ENCODE measurements at places on chromosomes 2 and 18.

DNA sequence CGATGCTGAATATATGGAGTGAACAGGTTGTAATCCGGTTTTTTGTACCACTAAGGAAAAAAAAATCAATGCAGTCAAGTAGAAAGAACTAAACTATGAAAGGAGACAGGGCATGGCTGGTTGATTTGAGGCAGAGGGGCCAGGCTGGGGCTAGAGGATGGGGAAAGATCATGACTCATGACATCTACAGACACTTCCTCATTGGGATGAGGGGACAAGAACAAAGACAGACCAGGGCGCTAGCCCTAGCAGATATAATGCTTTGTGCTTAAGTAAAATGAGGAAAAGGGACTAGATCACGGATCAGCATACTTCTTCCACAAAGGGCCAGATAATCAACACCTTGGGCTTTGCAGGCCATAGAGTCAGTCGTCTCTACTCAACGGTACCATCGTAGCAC is 55.8 kb downstream of the ST6GAL2 start:
- DNase-seq, result no peak

DNA sequence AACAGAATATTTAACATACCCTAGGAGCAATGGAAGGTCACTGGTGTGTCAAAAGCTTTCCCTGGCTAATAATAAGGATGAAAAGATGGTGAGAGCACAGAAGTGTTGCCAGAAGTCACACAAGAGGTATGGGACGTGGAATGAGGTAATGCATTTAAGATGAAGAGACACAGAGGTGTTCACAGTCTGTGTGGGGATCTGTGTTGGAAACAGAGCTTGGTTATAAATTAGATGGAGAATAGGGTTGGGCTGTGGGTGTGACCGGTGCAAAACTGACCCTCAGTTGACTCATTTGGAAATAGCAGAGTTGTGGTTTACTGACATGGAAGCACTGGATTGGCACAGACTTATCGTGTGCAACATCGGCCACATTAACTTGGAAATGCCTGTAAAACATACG is 372.5 kb downstream of the SATB2 start:
- no peak for DNase-seq

DNA sequence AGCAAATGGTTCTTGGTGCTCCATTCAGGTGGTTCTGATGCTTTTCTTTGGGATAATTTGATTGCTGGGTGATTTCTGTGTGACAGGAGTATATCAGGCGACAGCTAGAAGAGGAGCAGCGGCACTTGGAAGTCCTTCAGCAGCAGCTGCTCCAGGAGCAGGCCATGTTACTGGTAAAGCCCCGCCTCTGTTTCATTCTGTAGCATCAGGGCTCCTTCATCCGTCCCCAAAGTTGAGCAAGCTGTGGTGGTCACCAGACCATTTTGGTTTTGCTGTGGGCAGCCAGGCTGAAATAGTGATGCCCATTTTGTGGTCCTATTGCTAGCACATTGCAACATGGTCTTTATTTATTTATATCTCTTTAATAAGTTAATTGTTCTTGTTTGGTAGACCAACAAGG is 132.8 kb upstream of the IL1R2 start:
- DNase-seq, result no peak

DNA sequence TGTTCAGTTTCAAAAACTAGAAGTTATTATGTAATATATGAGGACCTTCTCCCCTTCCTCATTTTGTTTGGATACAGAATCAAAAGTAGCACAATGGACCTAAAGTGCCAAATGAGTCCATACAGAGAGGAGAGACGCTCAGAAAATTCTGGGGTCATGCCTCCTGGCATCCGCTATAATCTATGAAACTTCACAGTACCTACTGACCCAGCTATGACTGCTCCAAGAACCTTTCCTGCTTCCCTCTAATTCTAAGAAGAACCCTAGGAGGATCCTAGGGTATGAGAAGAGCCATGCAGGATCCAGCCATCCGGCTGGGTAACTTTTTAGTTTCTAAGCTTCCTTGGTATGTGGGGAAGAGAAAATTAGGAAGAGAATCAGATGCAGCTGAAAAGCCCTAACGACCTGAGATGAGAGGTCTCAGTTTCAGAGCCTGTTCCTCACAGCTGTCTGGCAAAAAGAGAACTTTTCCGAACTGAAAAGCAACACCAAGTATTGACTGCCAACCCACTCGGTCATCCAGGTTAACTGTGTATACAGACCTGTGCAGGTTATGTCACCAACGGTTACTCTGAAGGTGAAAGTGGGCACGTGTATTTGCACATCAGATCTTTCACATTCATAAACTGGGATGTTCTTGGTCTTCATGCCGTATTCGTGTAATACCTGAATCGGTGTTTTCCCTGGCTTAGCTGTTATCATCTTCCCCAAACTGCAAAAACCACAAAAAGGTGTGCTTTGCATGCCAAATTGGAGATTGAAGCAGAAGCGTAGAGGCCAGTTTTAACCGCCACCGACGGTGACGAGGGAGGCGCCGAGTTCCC is 1.1 kb downstream of the PRKRA start:
- no peak for DNase-seq

DNA sequence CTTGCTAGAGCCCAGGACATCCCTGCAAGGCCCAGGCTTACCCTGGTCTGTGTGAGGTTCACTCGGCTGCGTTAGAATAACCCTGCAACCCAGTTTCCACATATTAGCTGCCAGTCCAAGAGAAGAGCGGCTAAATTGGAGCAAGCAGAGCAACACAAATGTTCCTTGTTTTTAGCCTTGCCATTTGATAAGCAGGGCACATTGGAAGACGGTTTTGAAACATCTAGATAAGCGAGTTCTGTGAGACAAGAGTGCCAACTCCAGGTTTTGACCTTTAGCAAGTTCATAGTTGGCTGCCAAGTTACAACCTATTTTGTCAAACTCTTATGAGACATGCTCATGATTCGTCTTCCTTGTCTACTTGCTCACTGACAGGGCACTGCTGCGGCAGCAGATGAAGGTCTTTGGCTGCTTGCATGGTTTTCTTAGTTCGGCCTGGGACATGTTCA is 23.5 kb downstream of the DPP4 start:
- no peak for DNase-seq

DNA sequence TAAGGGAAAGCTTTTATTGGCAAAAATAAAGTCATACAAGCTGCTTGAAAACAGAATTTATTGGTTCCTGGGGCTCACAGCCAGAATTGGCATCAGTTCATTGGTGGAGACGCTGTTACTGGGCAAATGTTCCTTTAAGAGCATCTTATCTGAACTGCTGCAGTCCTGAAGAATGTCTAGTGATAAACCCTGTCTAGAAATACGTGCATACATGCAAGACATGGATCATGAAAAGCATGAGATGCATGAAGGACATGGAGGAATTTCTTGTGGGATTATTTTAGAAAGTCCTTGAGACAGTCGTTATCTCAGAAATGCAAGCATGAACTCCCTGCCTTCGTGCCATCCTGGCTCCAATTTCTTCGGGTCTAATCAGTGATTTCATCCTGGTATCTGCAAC is 32.5 kb upstream of the FHOD3 start:
- DNase-seq, result no peak

- peak; percentile 95 for DNase-seq
Measured at GRCh38 chr2:128301501-128301966, 17.1 kb downstream of the HS6ST1 start.

- no peak for DNase-seq
Measured at GRCh38 chr2:135424849-135425248, 106.2 kb downstream of the ZRANB3 start.

DNA sequence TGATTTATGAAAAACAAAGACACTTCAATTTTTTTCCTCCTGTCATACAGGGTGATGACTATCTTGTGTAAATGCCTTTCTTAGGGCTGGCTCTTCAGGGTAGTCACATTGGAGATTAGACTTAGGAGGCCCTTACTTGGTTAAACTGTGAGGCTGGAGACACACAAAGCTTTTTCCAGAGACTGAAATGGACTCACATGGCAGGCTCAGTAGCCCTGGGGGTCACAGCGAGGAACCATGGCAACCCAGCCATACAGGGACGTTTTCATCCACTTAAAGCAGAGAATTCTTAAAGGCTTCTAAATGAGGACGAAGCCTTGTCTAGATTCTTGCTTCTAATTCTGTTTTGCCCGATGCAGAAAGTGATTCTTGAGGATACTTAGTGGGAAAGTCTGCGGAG is 57.3 kb upstream of the ZDBF2 start:
- no peak for DNase-seq

GRCh38 chr2:101152272-101153076 is 1.3 kb upstream of the TBC1D8 start:
- peak; percentile 10 for DNase-seq

DNA sequence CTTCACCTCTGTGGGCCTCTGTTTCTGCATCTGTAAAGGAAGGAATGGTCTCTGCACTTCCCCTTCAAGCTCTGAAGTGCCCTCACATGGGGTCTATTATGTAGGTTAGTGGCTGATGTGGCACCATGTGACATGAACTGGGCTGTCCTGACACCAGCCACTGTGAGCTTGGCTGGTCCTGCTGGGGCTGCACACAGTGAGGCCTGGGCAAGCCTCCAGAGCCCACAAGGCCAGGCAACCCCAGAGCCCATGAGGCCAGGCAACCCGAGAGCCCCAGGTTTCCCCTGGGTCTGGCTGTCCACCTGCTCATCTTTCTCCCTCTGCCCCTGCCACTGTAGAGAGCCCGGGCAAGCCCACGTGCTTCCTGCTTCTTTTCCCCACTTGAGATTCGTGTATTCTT is 150.1 kb upstream of the SMAD2 start:
- no peak for DNase-seq

DNA sequence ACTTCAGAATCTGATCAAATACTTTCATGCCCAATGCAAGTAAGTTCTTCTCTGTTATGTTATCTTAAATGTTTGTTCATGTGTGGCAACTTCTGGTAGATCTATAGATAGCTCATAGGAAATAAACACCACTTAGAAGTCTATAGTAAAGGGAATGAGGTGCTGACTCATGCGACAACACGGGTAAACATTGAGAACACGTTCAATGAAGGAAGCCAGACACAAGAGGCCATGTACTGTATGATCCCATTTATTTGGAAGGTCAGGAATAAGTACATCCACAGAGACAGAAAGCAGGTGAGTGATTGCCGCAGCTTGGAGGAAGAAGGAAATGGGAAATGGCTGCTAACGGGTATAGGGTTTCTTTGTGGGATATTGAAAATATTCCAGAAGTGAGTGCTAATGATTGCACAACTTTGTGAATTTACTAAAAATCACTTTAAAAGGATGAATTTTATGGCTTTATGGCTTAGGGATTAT is 95.4 kb downstream of the ITGB1BP1 start:
- DNase-seq, result no peak

Data from HFFc6 (cell line).